HuH-7 (cell line): ENCODE measurements at places on chromosomes 2 and 18.

DNA sequence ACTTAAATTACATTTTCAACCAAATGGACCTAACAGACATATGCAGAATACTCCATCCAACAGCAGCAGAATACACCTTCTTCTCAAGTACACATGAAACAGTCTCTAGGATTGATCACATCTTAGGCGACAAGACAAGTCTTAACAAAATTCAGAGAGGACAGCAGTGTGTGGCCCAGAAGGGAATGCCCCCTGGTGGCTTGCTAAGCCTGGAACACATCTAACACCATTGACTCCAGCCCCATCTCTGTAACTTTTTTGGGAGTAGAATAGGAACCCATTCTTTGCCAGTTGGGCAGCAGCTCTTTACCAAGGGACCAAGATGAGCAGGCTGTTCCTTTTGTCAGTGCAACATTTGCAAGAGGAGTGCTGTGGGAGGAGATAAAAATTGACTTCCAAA, 249.9 kb downstream of the PLCL1 start:
- DNase-seq, result peak; percentile 6

DNA sequence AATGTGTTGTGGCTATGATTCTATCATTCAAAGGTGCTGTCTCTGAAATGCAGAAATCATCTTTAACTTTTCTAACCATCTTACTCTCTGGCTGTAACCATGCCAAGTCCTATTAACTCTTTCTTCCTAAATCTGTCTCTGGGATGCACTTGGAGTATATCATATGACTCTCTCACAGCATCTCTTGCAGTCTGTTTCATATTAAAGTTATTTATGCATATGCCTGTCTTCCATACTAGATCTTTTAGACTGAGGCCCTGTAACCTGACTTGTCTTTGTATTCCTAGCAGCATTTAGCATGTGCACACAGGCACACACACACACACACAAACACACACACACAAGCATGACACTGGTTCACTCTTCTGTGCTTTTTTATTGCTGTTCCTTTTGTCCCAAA, 320.6 kb downstream of the ETAA1 start:
- DNase-seq, result no peak

DNA sequence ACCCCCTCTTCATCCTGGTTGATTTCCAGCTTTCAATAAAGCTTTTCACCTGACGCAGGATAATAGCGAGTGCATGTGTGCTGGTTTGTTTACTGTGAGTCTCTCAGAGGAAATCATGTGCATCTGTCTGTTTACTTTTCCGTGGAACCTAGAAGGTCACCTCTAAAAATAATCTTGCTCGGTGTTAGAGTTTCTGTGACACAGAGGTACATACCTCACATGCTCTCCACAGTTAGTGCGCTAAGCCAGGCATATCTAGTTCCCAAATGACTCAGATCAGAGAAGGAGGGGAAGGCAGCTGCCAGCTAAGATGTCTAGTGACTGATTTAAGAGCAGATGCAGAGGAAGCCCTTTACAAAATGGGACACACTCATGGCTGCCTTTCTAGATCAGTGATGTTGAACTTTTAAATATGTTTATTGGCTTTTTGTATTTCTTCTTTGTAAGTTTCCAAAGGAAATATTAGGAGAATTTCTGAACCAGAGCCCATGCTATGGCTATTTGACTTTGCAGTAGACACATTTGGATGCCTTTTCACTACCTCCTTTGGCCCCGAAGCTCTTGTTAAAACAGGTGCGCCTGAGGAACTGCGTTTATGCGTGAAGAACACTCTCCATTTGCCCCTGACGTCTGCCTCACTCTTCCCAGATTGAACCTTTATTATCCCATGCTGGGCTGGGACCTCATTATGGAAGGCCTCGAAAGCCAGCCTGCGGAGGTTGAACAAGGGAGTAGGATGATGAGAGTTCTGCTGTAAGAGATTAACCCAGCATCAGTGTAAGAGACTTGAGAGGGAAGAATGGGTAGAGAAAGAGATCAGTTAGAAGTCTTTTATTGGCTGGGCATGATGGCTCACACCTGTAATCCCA, 145.6 kb downstream of the FAM161A start:
- peak; percentile 22 for DNase-seq

- no peak for DNase-seq
These were observed 167.5 kb downstream of the ARL4C start for GRCh38 chr2:234329202-234329960.

- DNase-seq, result no peak
These were observed 7.4 kb downstream of the PTRHD1 start for GRCh38 chr2:24785671-24786321.

DNA sequence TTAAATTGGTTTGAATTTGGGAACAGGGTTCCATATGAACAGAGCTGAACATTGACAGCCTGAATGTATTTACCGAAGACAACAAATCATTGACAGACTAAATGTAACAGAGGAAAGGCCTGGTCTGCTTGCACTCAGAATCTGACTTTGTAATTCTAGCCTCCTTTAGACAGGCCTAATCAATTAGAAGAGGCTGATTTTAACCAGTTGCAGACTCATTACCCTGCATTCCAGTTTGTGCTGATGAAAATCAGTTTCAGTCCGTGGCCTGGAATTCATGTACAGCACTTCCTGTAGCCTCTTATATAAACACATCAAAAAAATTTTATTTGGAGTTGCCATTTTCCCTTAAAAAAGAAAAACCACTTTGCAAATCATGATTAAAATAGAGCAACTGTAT, 93.1 kb upstream of the ZFP36L2 start:
- DNase-seq, result no peak

DNA sequence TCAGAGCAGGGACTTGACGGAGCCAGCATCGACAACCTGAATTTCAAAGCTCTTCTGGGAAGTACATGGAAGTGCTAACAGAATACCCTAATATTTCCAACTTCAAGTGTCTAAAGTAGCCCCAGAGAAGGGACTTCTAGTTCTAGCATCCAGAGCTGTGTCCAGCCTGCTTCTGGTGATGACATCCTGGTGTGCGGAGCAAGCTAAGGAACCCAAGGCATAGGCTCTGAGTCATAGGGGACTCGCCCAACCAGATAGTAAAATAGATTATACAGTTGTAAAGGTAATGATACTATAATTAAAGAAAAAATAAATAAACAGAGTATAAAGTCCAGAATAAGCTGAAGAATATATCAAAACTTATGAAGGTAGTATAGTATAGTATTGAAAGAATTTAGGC, 108.1 kb upstream of the SERPINE2 start:
- no peak for DNase-seq

GRCh38 chr2:20676353-20677215, 9.6 kb downstream of the GDF7 start:
- peak; percentile 89 for DNase-seq
